ENCODE measurements at places on chromosomes 16 and 17. TPM values are rescaled to one million over a fixed set of nuclear protein-coding genes. Genes with fewer than 3 reads are reported as not detected.
A peak's percentile ranks its signal among the peaks of the same experiment; 100 is the strongest.

GRCh38 chr16:6335072-6335471, 997.6 kb upstream of the RBFOX1 start:
- no peak overlapping the region for H3K27ac ChIP-seq
- H3K4me1 ChIP-seq, result no peaks in the 10 kb centered on the region
- H3K27me3 ChIP-seq, result no peaks in the 10 kb centered on the region
- H3K4me3 ChIP-seq, result no peak overlapping the region
- no peaks in the 10 kb centered on the region for H3K36me3 ChIP-seq

DNA sequence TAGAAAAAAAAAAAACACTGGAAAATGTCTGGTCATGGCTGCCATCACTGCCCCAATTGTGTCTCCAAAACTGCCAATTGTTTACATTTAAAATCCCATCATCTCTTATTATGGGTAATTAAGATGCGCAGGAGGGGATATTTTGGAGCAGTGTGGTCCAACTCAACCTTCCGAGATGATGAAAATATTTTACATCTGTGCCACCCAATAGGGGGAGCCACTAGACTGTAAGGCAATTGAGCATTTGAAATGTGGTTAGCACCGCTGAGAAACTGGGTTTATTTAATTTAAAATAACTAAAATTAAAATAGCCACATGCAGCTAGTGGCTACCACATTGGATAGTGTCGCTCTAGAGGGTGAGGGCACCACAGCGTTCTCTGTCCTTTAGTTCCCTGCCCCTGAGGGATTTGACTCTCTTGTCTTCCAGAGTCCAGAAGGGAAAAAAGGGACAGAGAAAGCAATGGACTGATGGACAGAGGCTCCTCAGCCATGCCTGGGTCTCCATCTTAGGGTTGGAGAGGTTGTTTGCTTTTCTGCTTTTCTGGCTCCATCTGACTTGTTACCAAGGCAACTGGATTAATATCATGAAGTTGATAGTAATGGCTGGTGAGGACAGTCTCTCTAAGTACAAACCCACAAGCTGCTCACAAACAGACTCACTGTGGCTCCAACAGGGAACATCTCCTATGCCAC, 3.5 kb downstream of the MPO start:
- no peaks in the 10 kb centered on the region for H3K36me3 ChIP-seq
- peaks cover 44% of the 10 kb centered on the region for H3K27me3 ChIP-seq
- no peak overlapping the region for H3K4me3 ChIP-seq
- peaks cover 9% of the 10 kb centered on the region for H3K4me1 ChIP-seq

DNA sequence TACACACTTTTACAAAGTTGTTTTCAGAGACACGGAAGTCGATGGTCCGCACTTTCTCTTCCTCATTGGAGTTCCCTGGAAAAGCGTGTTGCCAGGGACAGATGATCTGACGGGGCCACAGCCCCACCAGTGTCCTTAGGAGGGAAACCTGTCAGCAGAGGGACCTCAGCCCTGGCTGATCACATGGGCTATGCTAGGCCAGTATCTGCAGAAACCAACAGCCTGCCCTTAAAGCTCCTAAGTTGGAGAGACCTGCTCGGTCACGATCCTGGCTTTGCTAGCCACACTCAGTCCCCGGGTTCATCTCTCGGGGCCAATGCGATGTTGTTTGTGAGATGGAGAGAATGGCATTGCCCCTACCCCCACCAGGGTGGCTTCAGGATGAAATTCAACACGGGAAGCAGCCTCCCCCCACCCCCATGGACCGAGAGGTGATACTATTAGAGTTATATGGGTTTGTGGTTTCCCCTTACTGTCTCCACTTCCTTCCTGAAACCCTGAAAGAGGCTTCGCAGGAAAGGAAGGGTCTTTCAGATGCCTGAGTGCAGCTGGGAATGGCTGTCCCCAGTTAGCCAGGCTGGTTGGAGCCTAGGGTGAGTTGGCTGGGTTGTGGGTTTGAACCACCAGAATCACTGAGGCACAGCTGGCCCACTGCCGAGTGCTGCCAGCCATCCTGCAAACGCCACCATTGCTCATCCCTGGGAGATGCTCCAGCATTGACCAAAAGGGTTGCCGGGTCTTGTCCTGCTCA, 16.6 kb downstream of the RMI2 start:
- H3K27me3 ChIP-seq, result no peaks in the 10 kb centered on the region
- H3K4me1 ChIP-seq, result peaks cover 72% of the 10 kb centered on the region
- no peaks in the 10 kb centered on the region for H3K36me3 ChIP-seq

Gene TNS4
- total RNA-seq, result 985 TPM

GRCh38 chr17:4666296-4666695, 24.8 kb upstream of the ALOX15 start:
- H3K27ac ChIP-seq, result no peak overlapping the region
- peaks cover 8% of the 10 kb centered on the region for H3K36me3 ChIP-seq
- H3K4me3 ChIP-seq, result no peak overlapping the region
- peaks cover 7% of the 10 kb centered on the region for H3K4me1 ChIP-seq
- DNase-seq, result no peak

GRCh38 chr17:76076146-76076764, 1.7 kb downstream of the GALR2 start:
- H3K36me3 ChIP-seq, result no peaks in the 10 kb centered on the region
- H3K4me1 ChIP-seq, result peaks cover 55% of the 10 kb centered on the region
- peak overlapping the region; percentile 34 for H3K4me3 ChIP-seq

Gene LMF1
- total RNA-seq, result 32.1 TPM

Measured in suprapubic skin (tissue), 4 donors.